ENCODE measurements at places on chromosomes 7 and 10.

DNA sequence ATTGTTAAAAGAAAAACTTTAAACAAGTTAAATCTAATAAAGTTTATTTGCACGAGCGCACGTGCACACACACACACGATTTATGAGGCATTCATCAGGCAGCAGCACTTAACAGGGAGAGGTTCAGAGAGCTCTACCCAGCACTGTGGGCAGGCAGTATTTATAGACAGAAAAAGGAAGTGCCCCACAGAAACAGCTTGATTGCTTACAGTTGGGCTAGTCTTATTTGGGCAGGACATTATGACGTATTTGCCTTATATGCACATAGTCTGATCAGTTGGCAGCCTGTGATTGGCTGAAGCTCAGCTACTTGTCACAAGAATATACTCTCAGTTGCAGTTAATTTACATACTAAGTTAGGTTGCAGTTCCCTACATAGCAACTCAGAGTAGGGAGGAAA lies 1.2 kb upstream of the SDHAF3 start:
- DNase-seq = no peak

DNA sequence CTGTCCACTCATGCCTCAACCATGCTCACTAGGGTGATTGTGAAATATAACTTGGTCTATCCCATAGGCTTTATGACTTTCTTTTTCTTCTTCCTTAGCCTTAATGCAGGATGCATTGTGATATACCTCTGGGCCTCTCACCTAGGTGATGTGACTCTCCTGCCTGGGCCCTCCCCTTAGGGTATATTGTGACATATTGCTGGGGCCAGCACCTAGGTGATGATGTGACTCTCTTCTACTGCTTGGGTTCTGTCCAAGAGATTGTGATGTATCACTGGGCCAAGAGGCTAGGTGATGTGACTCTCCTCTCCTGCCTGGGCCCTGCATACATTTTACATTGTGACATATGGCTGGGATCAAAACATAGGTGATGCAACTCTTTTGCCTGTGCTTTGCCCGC lies 14.7 kb upstream of the ZNF107 start:
- no peak for DNase-seq

- no peak for DNase-seq
Measured at GRCh38 chr10:3624367-3624766, 160.6 kb downstream of the KLF6 start.

DNA sequence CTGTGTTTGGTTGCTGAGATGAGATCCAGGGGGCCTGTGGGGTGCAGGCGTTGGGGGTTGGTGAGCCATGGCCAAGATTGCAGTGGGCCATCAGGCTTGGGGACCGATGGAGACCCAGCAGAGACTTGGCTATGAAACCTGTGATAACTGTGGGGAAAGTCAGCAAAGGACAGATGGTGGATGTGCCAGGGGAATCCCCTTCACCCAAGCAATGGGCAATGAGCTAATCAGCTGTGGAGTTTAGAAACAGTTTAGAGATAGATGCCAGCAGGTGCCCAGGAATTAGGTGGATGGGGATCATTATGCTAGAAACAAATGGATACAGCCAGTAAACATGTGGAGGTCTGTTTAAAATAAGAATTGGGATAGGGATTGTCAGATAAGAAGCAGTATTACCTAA lies 151.4 kb upstream of the FERD3L start:
- DNase-seq = no peak

GRCh38 chr10:29472301-29473086 lies 162.3 kb downstream of the SVIL start:
- DNase-seq = no peak

- DNase-seq = no peak
Measured at GRCh38 chr7:13288516-13288915, 601.1 kb downstream of the ARL4A start.

DNA sequence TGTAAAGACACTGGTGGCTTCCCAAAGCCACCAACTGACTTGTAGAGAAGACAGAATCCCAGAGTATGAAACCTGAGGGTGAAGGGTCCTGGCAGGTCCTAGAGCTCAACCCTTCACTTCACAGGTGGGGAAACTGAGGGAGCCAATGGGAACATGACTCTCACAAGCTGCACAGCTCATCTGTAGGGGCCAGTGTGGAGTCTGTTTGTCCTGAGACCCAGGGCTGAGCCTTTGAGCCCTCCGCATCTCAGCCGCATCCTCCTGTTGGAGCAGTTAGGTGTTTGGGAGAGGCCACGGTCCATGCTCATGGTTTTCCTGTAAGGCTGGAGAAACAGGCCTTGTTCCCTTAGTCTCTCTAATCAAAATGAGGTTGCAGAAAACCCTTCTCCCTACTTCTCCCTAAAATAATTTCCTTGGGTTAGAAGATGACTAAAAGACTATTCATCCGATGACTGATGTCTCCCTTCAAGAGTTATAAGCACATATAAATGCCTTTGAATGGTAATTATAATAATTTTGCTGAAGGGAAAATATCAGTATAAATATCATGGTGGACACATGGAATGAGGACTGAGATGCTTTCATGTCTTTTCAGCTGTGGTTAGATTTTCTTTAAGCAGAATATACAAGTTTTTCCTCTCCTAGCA lies 10.3 kb downstream of the HTRA1 start:
- DNase-seq = no peak

GRCh38 chr10:6579183-6579903 lies 733 bp downstream of the PRKCQ start:
- no peak for DNase-seq

GRCh38 chr10:22002591-22003176 lies 846 bp downstream of the DNAJC1 start:
- no peak for DNase-seq

GRCh38 chr10:107474650-107475049 lies 310.1 kb upstream of the SORCS1 start:
- no peak for DNase-seq
